ENCODE measurements at places on chromosomes 5 and 9.

DNA sequence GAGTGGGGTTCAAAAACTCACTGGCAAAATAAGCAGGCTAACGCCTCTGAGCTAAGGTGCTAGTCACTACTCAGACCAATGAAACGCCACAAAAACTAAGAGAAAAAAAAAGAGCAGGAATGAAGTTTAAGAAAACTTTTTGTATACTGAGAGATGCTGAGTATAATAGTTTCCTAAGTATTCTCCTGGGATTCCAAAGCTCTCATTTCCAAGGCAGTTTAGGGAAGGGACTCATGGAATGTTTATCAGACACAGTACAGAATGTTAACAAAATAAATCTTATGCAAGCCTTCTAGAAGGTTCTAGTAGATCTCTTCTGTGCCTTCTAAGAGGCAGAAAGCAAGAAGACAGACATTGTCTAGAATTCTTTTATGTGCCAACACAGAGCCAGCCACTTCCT lies 361.9 kb downstream of the MTRR start:
- no peak for DNase-seq

DNA sequence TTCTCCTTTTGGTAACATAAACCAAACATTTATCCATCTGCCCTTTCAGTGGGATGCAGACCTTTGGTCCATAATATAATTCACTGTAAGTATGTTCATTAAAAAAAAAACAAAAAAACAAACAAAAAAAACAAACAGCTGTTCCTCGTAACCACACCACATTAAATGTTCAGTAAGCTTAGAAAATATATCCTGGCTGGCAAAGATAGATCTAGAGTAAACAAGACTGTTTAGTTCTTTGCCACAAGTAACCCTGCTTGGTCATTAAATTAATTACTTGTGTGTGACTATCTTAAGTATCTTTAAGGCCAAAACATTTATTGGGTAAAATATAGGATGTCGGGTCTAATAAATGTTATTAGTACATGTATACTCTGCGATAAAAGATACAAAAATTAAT lies 1717.1 kb downstream of the EFNA5 start:
- peak; percentile 47 for DNase-seq

GRCh38 chr5:19885040-19885824 lies 102.8 kb downstream of the CDH18 start:
- DNase-seq: no peak

DNA sequence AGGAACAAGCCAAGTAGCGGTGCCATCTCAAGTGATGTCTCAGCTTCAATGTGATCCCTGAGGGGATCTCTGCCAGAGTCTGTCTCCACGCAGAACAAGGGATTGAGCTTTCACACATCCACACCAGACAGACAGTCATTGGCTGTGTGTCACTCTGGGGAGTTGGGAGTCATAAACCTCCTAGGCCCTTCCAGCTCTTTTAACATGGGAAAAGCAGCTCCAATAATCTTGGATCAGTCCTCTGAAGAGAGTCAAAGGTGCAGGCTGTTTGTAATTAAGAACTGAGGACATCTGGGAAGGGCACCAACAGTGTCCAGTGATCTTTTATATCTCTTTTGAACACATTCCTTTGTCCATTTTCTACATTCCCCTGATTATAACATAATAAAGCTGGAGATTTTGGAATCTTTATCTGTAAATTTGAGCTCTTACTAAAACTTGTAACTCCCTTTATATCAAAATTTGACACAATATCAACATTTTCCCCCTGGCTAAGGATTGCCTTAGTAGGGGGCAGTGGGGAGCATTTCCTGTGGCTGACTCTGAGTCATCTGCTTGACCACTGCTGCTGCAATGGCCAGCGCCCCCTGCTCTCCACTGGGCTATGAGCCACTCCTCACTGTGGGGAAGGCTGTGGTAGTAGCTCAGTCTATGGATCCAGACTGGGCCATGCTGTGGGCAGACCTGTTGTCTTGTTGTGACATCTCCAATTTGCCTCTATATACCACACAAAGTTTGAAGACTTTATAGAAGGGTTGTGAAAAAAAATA lies 284.4 kb downstream of the OSTF1 start:
- DNase-seq: no peak

- DNase-seq: peak; percentile 9
Measured at GRCh38 chr9:100322954-100323536, 29.7 kb downstream of the TEX10 start.

- no peak for DNase-seq
Measured at GRCh38 chr5:150309101-150309885, 6.6 kb upstream of the ARSI start.

DNA sequence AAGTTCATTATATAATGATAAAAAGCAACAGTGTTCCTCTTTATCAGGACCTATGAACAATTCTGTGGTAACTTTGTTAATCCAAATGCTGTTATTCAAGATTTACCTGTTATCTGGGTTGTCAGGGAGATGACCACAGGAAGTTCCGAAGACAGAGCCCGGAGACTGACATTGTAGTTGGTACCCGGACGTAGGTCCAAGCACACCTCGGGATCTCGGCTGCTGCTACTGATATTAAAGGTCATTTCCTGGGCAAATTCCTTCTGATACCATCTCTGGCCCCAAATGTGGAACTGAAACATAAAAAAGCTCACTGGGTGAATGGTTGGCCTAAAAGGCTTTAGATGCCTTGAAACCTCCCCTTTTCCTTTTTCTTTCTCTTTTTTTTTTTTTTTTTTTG lies 96.7 kb downstream of the SUSD1 start:
- no peak for DNase-seq

GRCh38 chr5:14379739-14380497 lies 201.7 kb upstream of the OTULINL start:
- DNase-seq: no peak

GRCh38 chr9:111003182-111003581 lies 35.1 kb downstream of the LPAR1 start:
- no peak for DNase-seq

DNA sequence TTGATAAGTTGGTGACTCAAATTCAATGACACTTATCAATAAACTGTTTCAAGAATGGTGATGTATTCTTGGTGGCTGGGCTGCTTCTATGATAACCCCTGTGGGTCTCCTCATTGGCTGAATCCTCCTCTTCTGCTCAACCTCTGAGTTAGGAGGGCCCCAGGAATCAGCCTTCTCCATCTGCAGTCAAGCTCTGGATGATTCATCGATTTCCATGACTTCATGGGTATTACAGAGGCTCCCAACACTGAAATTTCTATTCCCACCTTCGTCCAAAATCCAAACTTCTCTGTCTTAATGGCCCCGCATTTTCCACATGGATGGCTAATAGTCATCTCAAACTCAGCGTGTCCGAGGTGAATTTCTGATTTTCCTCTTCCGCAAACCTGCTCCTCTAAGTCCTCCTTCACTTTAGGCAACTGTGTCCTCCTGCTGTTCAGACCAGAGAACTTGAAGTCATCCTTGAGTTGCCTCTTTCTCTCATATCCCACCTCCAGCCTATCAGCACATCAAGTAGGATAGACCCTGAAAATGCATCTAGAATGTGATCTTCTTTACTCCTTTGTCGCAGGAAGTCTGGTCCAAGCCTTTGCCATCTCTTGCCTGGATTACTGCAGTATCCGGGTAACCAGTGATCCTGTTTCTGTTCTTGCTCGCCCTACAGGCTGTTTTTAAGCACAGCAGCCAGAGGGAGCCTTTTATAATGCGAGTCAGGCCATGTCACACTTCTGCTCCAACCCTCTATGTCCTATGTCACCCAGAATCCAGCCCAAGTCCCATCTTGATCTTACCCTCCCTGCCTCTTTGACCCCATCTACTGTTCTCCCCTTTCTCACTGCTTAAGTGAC lies 41.4 kb upstream of the IL7R start:
- no peak for DNase-seq

- no peak for DNase-seq
Measured at GRCh38 chr5:159104051-159104651, 4.4 kb upstream of the EBF1 start.

DNA sequence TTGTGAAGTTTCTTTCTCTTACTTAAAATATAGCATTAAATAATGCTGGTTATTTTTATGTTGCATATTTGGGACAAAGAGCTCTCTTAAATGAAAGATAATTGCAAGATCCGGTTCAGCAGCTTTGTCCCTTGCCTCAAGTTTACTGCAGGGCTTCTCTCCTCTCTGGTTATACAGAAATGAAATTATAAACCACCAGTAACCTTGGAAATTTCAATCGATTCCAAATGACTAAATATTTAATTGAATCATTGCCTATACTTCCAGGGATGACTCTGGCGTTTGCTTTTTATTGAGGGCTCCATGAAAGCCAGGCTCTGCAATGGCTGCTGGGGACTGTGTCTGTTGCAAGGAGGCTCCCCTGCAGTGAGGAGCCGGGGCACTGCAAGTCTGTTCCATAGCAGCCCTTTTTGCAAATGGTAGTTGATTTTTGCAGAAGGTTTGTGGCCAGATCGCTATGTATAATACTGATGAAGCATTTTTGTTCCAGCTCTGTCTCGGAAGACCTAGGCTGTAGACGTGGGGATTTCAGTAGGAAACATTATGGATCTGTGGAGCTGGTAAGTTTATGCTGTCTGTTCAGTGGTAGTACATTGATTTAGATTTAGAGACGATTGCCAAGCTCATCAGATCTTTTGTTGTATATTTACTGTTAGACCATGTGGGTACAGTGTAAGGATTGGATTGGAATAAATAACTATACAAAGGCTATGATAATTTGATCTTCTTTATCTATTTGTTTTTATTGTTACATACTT lies at the start of gene GARNL3:
Gene GARNL3, plus strand, starts transcription at position 313 of the 758 bp plus-strand sequence. Its CDS starts 104 bp downstream, at position 417.
- no peak for DNase-seq

DNA sequence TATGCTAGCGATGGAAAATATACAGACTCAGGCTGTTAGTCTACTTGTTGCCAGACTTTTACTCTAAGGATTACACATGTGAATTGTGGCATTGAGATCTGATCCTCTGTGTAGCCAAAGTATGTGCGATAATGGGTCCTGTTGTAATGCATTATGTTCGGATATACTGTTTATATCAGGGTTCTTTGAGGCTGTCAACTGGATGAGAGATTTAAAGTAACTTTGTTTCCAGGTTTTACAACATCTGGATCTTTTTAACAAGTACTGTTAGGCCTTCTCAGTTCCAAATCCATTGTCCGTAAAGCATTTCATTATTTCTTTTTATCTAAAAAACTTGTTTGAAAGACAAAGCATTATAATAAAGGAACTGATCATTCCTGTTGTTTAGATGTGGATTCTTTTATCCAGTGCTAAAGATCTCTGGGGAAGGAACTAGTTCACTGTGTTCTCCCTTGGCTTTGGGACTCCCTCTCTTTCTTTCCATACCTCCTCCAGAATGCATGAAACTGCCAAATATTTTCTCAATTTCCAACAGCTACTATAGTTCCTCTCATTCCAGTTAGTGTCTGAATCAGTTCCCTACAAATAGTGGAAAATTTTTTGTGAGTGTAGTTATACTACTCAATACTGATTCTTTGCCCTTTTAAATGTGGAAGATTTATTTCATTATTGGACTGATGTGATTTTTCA lies 68.8 kb downstream of the HACD4 start:
- DNase-seq: no peak

- DNase-seq: no peak
Measured at GRCh38 chr5:127589309-127590030, 59.4 kb upstream of the CTXN3 start.

DNA sequence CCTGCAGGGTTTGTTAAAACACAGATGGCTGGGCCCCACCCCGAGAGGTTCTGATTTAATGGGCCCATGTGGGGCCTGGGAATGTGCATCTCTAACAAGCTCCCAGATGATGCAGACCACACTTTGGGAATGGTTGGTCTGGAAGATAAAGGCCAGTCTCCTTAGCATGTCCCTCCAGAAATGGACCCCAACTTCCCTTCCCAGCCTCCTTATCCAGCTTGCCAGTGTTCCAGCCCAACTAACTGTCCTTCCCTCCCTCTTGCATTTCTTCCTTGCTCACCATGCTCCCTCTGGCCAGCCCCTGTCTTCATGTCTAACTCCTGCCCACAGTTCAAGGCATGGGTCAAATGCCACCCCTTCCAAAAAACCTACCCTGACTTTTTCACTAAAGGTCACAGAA lies 196.1 kb upstream of the TBC1D2 start:
- no peak for DNase-seq

DNA sequence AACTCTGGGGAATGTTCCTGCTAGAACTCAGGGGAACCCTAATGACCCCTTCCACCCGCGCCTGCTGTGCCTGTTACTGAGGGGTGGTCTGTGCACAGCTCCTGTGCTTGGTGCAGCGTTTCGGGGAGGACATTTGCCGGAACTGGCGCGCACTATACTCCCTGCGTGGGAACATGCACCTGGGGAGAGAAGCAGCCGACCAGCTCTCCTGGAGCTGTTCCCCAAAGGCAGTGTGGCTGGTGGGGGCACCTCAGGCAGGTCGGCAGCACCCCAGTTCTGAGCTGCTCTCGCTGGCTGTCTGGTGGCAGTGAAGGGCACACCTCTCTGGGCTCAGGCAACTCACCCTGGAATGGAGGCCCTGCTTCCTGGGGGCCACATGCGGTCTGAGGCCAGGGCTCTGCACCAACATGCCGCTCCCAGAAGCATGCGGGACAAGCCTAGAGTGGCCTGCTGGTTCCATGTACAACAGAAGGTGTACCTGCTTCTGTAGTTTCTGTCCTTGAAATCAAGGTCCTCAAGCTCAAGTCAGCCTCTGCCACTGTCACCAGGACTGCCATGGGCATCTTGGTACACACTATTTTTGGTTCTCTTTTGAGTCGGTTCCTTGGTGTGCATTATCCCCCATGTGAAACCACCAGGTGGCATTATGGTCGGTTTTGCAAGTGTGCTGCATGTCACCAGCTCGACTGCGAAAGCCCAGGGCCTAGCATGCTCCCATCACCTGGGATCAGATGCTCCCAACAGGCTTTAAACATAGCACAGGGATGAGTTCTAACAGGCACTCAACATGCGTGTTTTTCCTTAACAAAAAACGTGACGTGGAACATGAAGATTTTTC lies 7.8 kb upstream of the MRNIP start:
- no peak for DNase-seq

DNA sequence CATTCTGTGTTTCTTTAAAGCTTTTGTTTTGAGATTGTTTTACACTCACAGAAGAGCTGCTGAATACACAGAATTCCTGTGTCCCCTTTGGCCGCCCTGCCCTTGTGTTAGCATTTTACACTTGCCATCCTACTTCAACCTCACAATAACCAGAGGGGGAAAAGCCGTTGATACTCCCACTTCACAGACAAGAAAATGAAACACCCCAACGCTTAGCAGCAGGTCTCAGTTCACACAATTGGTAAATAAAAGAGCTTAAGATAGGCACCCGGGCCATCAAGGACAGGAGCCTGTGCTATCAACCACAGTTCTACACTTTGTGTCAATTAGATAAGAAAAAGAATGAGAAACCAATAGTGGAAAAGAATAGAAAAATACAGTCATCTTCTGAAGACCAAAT lies 178.0 kb downstream of the SYK start:
- DNase-seq: no peak

DNA sequence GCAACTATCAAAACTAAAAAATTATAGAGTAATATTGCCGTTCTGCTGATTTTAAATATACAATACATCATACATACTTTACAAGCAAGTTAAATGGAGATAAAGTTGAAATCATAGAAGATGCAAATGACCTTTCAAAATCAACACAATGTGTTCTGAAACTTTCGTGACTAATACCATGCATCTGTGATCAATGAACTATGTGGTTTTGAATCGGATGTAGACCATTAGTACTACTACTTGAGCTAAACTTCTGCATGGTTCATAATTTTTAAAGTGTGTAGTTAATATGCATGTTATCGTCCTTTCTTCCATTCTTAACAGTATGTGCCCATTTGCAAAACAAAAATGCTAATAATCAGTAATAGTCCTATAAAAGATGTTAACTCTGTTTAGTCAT lies 11.3 kb upstream of the PHF2 start:
- DNase-seq: no peak

- DNase-seq: no peak
Measured at GRCh38 chr9:72977670-72978069, 24.8 kb upstream of the ALDH1A1 start.
